ENCODE measurements at places on chromosomes 13 and 19.

DNA sequence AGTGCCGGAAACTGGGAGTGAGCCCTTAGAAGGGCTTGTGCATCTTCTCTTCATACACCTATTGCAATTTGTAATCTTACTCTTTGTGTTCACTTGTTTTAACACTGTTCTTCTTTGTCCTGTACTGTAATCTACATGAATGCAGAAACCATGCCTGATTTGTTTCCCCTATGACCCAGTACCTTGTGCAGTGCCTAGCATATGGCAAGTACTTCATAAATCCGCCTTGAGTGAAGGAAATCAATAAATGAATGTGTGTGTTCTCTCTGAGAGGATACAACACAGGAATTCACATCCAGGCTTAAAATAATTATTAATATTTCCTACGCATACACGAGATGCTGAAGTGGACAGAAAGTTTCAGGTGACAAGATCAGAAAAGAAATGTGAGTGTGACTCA, 172.6 kb downstream of the GPC6 start:
- DNase-seq = no peak

DNA sequence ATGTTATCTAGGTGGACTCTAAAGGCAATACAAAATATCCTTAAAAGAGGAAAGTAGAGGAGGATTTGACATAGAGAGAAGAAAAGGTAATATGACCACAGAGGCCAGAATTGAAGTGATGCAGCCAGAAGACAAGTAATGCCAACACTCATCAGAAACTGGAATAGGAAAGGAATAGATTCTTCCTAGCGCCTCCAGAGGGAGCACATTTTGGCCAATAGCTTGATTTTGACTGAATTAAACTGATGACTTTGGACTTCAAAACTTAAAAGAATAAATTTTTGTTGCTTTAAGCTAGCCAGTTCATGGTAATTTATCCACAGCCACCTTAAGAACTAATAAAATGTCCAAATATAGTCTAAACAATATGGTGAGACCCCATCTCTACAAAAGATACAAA, 1921.9 kb downstream of the OLFM4 start:
- DNase-seq = no peak

GRCh38 chr13:42969565-42970172, 22.4 kb downstream of the EPSTI1 start:
- DNase-seq = peak; percentile 79

DNA sequence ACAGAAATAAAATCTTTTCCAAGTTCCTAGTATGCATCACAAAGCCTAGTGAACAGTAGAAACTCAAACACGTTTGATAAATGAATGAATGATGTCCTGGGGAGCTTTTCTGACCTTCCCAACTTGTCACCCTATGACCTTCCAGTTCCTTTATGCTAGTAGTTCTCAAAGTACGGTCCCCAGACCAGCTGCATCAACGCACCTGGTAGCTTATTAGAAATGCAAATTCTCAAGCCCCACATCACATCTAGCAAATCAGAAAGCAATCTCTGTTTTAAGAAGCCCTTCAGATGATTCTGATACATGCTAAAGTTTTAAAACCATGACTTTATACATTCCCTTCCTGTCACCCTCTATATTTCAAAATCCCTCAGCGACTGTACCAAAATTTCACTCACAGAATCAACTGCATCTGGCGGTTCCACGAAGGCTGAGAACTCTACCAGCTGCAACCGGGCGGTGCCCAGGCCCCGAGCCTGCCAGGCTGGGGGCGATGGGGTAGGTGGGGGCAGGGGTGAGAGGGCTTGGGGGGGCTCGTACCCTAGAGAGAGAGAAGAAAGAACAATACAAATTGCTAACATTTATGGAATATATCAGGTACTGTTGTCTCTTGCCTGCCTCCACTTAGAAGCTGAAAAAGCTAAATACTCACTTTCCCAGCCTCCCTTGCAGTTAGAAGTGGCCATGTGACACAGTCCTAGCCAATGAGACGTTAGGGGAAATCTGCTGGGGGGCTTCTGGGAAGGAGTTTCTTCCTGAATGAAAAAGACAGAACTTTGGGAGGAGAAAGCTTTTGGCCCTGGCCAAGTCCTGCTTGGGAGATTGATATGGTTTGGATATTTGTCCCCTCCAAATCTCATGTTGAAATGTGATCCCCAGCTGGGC, 13.3 kb downstream of the CD37 start:
- DNase-seq = no peak

GRCh38 chr19:51002542-51003311, 1.3 kb upstream of the KLK8 start:
- DNase-seq = no peak

- no peak for DNase-seq
These were observed 15.0 kb downstream of the EPS15L1 start for GRCh38 chr19:16456652-16457194.

- peak; percentile 38 for DNase-seq
These were observed 2.2 kb downstream of the FCER2 start for GRCh38 chr19:7699417-7700401.

DNA sequence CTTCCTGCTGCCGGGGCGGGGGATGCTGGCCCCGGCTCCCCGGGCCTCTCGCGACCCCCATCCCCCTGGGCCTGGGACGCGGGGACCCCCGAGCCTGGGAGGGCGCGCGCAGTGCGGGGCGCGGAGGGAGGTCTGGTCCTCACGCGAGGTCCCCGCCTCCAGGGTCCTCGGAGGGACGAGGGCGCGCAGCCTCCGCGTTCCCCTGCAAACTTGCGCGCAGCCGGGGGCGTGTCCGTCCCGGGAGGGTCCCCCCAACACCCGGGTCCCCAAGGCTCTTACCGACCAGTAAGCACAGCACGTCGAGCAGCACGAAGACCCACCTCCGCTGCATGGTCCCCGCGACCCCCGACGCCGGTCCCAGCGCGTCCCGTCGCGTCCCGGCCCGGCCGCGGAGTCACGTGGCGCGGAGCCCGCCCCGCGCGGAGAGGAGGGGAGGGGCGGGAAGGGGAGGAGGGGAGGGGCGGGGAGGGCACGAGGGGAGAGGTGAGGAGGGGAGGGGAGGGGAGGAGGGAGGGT, at the start of gene PLPP2:
Gene PLPP2, minus strand, starts transcription at position 398 of the 516 bp plus-strand sequence. Its CDS starts 67 bp downstream, at position 331.
- DNase-seq = no peak

GRCh38 chr19:18931316-18932162, 9.5 kb downstream of the HOMER3 start:
- DNase-seq = no peak

All from activated naive CD4-positive, alpha-beta T cell treated with Interleukin-2 at 50 U/mL for 16 hours (primary cell).